Bladder microvascular endothelial cell (primary cell): ENCODE measurements at places on chromosomes 1 and 21. TPM values are rescaled to one million over a fixed set of nuclear protein-coding genes. Genes with fewer than 3 reads are reported as not detected.

Gene FABP3
- total RNA-seq = 0.57 and 5.5 TPM in 2 replicates

Gene ADORA3
- 0.16 TPM in 1 of 2 replicates, not detected in the other for total RNA-seq

Gene SELP
- total RNA-seq = 1.5 and 2.8 TPM in 2 replicates

Gene HCRTR1
- 0.65 and 5.2 TPM in 2 replicates for total RNA-seq

Gene ADAMTS5
- total RNA-seq = under 0.01 and 0.06 TPM in 2 replicates

Gene RHEX
- not detected in 2 replicates for total RNA-seq

Gene USF1
- total RNA-seq = 104 and 119 TPM in 2 replicates
